Eye (tissue), 1 donor: ENCODE measurements at places on chromosomes 12 and 14.

- DNase-seq: no peak
Measured at GRCh38 chr12:12653922-12654321, 42.1 kb downstream of the GPR19 start.

GRCh38 chr12:88750867-88751543 is 170.7 kb upstream of the KITLG start:
- DNase-seq: no peak

- no peak for DNase-seq
Measured at GRCh38 chr12:121719926-121720414, 7.4 kb downstream of the TMEM120B start.

- DNase-seq: no peak
Measured at GRCh38 chr14:79758985-79759384, 452.3 kb downstream of the DIO2 start.

GRCh38 chr14:79749065-79749464 is 462.2 kb downstream of the DIO2 start:
- no peak for DNase-seq

- DNase-seq: no peak
Measured at GRCh38 chr12:26128168-26128567, 3.3 kb upstream of the BHLHE41 start.

DNA sequence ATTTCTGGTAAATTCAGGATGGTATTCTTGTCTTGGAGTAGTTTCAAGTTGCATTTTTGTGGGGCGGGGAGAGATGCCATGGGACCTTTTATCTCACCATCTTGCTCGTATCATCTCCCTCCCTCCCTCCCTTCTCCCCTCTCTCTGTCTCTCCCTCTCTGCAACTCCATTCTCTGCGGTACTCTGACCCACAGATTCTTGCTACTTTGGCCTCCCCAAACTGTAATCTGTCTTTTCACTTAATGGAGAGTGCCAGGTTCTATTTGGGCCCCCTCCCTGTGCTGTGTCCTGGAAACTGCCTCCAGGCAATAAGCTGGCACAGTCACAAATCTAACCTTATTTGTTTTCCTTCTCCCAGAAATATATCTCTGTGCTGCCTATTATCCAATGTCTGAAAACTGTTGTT is 175.2 kb downstream of the PAWR start:
- no peak for DNase-seq

DNA sequence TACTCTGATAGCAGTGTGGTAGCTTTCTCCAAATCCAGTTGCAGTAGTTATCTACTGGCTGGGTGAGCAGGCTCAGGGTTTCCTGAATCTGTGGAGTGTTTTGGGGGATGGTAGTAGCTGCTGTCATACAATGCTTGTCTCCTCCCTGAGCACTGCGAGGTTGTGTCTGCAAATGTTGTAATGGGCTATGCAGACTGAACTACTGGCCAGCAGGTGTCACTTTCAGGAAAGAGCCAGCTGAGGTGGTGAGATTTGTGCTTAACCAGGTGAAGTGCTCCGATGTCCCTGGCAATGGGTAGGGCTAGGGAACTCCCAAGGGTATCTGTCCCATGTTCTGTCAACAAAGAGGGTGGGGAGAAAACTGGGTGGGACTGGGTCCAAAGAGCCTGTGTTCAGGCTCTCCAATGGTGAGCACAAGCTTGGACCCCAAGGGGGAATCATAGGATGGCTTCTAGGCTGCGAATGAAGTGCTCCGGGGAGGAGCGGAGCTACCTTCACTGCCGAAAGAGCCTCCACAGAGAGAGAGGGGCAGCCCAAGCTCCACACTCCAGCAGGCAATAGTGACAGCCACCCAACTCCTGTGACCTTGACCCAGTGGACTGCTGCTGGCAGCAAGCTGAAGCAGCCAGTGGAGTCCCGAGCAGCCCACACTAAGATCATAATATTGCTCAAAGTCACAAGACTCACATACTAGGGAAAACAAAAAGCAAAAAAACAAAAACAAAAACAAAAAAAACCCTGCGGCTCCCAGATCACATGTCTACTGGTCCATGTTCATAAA is 1324.0 kb upstream of the USP15 start:
- DNase-seq: no peak

- DNase-seq: no peak
Measured at GRCh38 chr14:81343701-81344100, 56.4 kb downstream of the STON2 start.

- no peak for DNase-seq
Measured at GRCh38 chr12:22287101-22287500, 47.4 kb downstream of the ST8SIA1 start.

DNA sequence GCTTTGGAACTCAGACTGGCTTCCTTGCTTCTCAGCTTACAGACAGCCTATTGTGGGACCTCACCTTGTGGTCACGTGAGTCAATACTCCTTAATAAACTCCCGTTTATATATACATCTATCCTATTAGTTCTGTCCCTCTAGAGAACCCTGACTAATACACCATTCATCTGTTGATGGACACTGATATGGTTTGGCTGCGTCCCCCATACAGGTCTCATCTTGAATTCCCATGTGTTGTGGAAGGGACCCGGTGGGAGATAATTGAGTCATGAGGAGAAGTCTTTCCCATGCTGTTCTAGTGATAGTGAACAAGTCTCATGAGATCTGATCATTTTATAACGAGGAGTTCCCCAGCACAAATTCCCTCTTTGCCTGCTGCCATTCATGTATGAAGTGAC is 57.0 kb downstream of the OTOGL start:
- DNase-seq: no peak

DNA sequence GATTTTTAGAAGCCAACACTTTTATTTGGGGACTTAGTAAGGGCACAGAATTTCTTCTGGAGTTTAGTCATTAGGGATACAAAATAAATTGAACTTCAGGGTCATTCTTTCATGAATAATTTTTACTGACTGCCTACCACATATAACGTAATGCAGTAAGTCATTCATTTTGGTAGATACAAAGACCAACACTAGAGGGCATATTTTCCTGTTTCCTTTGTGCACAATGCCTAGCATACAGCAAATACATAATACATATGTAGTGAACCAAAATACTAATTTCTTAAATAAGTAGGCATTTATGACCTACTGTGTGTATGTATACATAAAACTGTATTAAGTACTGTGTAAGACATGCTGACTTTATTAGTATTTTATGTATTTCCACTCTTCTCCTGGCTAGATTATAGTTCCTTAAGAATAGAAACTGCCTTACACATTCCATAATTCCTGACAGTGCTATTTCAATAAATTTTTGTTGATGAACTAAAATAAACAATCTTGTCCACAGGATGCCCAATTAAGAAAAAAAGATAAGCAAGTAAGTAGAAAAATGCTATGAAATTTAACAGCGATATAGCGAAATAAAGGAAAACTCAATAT is 47.9 kb downstream of the PPP1R12A start:
- DNase-seq: peak; percentile 62

DNA sequence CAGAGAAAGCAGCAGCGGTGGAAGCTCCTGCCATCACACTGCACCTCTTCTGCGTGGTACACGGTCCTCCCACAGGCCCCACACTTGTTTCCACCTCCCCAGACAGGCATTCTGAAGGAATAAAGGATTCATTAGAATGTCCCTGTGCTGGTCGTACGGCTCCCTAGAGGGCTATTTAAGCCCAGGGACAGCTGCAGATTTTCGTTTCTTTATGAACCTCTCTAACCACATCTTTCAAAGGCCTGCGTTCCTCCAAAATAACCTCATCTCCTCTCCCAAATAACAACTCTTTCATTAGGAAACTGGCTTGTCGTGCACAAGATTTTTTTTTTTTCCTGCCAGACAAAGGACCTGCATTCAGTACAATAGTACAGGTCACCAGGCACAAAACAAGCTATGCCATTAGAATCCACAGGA is 12.7 kb downstream of the CSRP2 start:
- peak; percentile 87 for DNase-seq

GRCh38 chr14:35229792-35230089 is 62.4 kb upstream of the PSMA6 start:
- peak; percentile 30 for DNase-seq

DNA sequence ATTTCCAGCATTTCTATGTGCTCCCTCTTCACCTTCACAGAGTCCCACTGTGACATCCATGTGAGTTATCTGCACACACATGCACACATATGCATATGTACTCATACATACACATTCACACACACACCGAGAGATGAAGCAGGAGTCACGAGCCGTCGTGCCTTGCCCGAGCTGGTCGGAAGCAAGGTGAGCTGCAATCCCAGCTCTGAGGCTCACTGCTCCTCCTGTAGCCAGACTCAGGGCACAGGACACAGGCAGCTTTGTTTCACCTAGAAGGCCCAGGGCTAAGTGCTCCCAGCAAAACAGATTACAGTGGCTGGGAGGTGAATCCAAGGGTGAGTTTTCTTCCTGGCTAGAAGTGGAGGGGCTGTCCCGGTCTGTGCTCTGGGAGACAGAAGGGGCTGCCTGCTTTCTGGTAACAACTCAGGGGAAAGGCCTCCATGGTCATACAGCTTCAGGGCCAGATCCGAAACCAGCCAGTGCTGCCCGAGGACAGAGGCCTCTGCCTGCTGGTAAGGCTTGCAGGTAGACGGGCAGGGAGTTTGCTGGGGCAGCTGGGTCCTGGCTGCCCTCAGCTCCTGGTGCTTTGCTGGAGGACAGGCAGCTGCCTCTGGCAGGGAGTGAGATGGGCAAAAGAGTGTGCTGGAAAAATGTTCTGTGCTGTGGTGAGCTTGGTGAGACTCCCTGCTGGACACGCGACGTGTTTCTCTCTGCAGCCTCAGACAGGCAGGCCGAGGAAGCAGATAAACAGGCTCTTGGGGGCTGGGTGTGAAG is 123.7 kb downstream of the CRACR2A start:
- DNase-seq: no peak

- no peak for DNase-seq
Measured at GRCh38 chr12:113040722-113041171, 15.8 kb upstream of the DTX1 start.

DNA sequence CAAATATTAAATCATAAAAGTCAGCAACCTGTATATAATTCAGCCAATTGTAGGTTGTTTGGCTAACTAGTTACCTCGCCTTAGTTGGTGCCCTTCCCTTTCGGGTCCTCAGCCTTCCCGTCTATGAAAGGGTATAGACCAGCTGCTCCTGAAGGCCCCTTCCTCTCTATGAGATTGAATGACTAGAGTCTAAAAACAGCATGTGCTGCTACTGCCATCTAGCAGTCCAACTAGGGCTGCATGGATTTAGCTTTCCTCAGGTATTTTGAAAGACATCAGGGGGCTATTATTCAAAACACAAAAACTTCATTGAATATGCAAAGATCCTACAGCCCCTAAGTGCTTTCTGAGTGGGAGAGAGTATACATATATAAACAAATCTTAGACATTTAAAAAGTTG is 37.0 kb upstream of the TMEM263 start:
- peak; percentile 81 for DNase-seq

GRCh38 chr14:72878746-72879145 is 15.2 kb downstream of the DPF3 start:
- no peak for DNase-seq
